Iris pigment epithelial cell (primary cell): ENCODE measurements at places on chromosomes 7 and 10.
A peak's percentile ranks its signal among the peaks of the same experiment; 100 is the strongest.

DNA sequence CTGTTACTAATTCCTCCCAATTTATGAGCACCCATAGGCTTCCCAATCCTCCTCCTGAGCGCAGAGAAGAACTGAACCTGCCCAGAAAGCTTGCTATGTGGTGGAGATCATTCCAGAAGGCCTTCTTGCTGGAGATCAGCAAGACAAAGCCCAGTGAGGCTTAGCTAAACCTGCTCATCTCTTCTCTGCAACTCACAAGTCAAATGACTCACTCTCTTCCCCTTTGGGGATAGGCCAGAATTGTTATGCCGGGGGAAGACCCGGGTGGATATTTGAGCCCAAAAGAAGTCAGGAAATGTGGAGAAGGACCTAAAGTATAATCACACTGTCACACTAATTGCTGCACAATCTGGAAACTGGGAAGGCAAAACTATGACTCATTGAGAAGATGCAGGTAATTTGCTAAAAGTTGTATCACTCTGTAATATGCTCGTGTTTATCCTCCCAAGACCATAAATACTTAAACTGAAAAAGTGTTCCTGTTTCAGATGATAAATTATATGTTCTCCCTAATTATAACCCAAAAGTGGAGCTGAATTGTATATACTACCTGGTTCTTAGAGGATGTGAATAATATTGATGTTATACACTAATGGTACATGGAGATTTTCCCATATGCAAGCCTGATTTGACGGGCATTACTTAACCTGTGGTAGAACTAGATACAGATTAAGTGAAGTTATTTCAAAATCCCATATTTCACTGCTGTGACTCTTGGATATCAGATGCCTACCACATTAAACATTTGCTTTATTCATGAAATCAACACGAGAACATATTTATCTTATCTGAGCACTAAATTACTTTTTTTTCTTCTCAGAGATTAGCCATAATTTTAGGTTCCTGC lies 6.4 kb downstream of the NEBL start:
- DNase-seq: peak; percentile 81

DNA sequence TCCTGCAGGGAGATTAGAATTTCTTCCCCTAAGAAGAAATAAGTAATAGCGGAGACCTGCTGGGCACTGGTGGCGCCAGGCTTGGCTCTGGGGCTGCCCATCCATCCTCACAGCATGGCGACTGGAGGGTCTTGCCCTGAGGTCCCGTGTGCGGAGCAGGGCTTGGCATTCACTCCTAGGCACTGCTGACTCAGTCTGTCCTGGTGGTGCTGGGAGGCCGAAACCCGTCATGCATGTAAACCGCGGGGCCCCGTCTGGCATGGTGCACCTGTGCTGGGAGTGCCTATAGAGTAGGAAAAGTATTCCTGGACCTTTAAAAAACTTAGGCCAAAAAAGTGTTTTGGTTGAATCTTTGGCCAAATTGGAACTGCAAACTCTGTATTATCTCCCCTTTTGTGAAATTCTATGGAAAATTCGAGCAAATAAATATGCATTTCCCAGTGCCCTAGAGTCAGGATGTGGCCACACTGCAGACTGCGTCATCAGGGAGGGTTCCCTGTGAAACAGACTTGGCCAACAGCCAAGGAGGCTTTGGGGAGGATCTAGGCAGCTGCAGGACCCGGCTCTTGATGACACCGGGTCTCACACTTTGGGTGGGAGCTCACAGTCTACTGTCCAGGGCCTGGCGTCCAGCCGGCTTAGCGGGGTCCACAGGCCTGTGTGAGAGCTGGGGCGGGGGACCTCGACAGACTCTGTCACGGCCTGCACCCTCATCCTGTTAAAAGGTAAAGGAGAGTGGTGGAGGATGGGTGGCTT lies 122.3 kb downstream of the VIPR2 start:
- peak; percentile 19 for DNase-seq

GRCh38 chr7:107953924-107954303 lies 49.0 kb downstream of the LAMB1 start:
- no peak for DNase-seq

GRCh38 chr7:2070151-2070763 lies 162.5 kb downstream of the MAD1L1 start:
- DNase-seq: no peak

GRCh38 chr10:69732147-69732825 lies 69.4 kb upstream of the COL13A1 start:
- no peak for DNase-seq

DNA sequence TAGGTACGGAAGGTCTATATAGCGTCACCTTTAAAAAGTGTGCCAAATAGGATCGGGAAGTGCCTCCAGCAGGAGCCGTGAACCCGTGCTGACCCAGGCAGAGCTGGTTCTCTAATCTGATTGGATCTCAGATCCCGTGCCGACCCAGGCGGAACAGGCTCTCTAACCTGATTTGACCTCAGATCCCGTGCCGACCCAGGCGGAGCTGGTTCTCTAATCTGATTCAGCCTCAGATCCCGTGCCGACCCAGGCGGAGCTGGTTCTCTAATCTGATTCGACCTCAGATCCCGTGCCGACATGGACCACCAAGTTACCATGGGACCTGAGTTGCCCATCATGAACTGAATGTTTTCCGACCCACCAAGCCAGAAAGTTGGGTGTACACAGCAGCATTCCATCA lies 463.9 kb downstream of the PTPRN2 start:
- DNase-seq: no peak

- DNase-seq: no peak
Measured at GRCh38 chr10:72542396-72542815, 83.5 kb downstream of the MICU1 start.

DNA sequence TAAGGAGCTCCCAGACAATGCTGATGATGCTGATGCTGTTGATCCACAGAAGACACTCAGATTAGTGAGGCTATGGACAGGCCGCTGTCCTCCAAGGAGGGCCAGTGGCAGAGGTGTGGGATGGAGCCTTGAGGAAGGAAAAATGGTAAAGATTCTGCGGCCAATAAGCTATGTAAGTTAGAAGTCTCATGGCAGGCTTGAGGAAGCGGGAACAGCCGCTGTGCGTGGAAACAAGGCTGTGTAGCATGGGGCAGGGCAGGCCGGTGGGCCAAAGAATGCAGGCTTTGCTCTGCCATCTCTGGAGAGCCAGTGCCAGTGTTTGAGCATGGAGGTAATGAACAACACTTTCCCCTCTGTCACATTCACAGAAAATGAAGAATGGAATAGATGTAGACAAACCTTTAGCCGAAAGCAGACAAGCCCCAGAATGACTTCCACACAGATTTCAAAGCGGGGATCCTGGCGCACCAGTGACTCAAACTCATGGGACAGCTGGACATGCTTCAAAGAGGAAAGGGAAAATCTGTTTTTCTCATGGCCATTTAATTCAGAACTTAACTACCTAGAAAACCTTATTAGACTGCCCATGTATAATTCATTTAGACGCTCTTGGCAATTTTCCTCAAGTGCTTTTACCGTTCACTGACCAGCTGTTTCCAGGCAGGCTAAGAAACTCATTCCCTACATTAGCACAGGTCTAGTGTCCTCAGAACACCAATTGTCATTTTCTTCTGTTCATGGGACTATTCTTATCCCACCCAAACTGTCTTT lies 16.9 kb upstream of the FIGNL1 start:
- no peak for DNase-seq

DNA sequence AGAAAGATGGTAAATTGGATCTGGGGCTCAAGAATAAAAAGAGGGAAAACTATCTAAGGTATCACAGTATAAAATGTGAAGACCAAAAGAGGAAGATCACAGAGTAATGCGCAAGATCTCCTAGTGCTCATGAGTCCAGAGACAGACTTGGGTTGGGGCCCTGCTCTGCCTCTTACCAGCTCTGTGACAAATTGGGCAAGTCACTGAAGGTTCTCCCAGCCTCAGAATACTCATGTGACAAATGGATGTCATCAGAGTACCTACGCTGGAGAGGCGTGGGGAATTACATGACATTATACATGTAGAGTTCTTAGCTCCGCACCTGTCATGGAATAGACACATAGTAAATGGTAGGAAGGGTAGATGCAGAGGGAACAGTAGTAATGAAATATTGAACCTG lies 124.4 kb downstream of the DOCK4 start:
- DNase-seq: no peak

- DNase-seq: no peak
Measured at GRCh38 chr10:97445357-97445721, 467 bp downstream of the EXOSC1 start.

GRCh38 chr7:141076377-141076776 lies 2.5 kb downstream of the TMEM178B start:
- no peak for DNase-seq

- DNase-seq: no peak
Measured at GRCh38 chr7:96028729-96029128, 256.4 kb downstream of the DYNC1I1 start.

- no peak for DNase-seq
Measured at GRCh38 chr7:144982133-144982532, 146.3 kb upstream of the TPK1 start.

DNA sequence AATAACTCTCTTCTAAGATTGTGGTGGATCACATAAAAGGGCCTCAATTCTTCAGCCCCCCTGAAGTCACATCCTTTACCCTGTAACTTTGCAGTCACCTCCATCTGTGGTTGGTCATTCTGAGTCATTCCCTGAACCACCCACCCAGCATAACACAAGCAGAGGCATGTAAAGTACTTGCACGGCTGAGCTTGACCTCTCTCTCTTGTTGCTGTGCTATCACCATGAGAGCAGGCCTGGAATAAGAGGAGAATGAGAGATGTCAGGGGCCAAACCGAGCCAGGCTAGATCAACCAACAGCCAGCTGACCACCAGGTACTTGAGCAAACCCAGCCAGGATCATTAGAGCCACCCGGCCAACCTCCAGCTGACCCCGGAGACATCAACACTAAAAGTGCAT lies 13.5 kb upstream of the STK17A start:
- DNase-seq: peak; percentile 88

DNA sequence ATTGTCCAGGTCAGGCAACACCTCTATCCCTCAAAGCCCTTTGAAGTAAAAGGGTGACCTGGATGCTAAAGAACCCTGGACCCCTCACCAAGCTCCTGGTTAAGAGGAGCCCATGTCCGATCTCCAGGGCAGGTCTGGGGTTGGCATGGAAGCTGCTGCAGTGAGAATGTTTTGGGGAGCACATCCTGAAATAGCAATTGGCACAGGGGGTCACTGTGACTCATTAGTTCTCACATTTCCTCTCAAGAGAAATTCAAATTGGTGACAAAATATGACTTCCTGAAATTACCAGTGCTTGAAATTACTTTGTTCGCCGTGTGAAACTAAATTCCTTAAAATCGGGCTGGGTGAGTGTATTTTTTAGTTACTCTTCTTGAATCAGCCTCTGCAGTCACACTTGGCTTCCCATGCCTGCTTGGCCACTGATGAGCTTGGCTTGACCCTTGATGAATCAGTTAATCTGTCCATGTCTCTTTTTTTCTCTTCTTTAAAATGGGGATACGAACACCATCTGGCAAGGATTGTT lies 18.8 kb upstream of the ARHGAP22 start:
- no peak for DNase-seq
